Panc1 (cell line): ENCODE measurements at places on chromosomes 4 and X.

DNA sequence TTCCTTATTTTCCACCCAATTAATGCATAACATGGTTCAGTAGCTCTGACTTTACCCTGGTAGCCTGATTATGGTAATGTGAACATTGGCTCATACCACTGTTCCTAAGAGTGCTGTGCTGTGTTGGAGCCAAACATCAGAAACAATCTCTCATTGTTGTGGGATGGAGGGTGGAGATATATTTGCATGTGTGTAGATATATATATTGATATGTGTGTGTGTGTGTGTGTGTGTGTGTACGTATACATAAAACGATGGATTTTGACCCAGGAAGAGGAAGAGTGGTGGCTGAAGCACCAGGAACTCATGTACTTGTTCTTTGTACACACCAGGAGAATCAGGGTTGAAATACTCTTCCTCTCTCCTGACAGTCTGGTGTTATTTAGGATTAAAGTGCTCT lies 247.7 kb downstream of the IL15 start:
- no peak for DNase-seq

- no peak for DNase-seq
Measured at GRCh38 chr4:129561886-129562671, 466.1 kb downstream of the C4orf33 start.

DNA sequence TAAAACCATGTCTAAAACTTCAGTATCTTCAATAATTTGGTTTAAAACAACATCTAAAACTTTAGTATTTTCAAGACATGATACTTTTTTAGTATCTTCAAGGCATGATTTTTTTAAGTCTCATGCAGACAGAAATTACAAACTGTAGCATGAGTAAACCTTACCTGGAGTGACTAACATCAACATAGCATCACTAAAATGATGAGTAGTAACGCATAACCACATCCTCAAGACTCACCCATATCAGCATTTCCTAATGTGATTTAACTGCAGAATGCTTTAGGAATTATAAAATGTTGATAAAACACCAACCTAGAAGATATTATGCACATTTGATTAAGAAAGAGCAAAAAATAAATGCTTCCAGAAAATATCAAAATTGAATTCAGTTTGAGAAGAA lies 19.7 kb upstream of the EDNRA start:
- no peak for DNase-seq

DNA sequence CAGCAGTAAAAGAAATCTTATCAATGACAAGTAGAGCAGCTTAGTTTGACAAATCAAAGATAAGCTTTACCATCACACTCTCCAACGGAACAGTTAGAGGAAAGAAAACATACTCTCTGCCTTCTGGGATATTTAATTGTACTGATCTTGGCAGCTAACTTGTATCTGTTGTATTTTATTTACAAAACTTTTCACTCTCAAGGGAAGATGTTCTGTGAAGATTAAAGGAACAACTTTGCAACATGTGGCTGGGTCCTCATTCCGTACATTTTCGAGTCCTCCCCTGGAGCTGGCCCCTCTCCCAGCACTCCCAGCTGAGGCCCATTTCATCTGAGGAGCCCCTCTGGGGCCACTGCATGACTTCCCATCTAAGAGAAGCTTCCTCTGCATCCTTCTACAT lies 74.4 kb downstream of the RPS3A start:
- DNase-seq, result no peak

- no peak for DNase-seq
Measured at GRCh38 chrX:130413415-130413814, 11.6 kb downstream of the RBMX2 start.

DNA sequence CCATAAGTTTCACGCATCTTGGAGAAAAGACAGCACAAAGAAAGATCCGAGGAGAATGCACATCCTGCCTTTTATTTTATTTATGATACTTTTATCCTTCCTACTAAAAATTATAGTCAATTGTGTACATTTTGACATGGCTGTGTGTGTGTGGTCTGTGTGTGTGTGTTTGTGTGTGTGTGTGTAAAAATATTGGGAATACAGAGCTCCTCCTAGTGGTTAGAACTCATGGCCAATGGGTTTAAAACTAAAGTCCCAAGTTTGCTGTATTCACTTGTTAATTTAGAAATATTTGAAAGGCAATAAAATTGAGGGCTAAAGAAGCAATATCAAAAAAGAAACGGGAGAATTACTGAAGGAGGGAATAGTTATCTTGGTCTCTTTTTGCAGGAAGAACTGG lies 47.5 kb downstream of the NKX6-1 start:
- no peak for DNase-seq

DNA sequence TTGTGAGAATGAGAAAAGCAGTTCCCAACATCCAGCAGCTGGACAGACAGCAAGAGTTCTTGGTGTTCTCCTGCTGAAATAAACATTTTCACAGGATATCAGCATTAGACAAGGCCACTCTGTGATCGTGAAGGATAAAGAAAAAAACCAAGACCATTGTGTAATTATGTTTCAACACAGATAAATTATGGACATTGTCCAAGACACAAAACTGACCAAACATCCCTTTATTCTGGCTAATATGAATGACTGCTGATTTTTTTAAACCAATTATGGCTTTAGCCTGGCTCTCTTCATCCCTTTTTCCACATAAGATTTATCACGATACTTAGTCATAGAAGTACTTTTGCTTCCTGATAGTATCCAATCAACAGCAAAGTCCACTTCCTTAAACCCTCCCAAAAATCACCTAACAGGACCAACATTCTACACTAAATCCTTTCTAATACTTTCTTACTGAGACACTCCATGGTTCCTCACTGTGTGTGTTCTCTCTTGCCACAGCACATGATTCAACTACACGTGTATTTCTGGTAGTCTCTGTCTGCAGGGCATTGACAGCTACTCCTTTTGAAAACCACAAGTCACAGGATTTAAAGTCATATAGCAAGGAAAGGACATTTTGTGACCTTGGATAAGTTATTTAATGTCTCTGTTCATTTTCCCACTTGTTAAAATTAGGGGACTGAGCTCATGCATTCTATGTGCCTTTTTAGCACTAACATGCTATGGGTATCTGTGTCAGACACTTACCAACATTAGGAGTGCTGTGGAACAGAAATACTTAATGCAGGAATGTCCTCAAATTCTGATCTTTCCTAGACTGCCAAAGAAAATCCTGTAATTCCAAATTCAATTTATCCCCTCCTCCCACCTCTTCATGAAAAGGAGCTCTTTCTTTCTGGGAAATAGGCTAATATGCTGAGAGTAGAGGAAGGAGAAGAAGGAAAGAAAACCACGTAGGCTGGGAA lies 137.2 kb upstream of the PGRMC2 start:
- DNase-seq, result no peak

DNA sequence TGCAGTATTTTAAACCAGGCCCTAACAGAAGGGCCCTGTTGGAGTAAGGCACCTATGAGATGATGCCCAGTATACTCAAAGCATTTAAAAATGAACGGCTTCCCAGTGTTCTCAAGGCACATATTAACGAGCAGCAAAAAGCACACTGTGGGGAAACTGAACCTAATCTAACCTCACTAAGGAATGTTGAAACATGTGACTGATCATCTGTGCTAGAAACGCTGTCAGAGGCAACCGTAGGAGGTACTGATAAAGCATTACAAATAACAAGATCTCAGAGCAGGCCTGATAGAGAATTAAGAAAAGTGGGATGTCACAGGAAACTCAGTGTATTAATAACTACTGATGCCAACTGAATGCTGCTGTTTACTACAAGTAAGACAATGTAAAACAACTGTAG lies 24.0 kb downstream of the ASB9 start:
- DNase-seq, result no peak

DNA sequence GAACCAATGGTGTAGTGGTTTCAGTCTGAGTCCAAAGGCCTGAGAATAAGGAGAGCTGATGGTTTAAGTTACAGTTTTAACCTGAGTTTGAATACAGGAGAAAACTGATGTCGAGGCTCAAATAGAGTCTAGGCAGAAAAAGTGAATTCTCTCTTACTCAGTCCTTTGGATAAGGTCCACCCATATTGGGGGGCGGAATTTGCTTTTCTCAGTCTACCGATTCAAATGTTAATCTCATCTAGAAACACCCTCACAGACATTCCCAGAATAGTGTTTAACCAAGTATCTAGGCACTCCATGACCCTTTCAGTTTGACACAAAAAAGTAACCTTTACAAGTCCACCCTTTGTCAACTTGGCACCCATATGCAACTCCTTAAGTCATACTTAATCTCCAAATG lies 216.0 kb downstream of the GRID2 start:
- DNase-seq, result no peak

DNA sequence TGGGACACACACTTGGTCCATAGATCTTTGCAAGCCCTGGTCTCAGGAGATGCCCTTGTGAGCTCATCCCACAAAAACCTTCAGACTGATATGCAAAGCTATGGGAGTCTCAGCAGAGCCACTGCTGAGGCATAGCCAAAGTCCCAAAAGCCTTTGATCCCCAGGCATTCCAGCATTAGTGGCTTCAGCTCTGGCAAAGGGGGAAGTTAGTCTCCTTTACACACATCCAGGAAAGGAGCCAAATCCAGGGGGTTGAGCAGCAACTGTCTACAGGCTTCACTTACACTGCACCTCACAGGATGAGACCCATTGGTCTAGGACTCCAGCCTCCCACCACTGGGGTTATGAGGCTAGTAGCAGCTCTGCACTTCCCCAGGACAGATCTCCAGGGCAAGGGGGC lies 14.0 kb downstream of the PF4 start:
- DNase-seq, result no peak

DNA sequence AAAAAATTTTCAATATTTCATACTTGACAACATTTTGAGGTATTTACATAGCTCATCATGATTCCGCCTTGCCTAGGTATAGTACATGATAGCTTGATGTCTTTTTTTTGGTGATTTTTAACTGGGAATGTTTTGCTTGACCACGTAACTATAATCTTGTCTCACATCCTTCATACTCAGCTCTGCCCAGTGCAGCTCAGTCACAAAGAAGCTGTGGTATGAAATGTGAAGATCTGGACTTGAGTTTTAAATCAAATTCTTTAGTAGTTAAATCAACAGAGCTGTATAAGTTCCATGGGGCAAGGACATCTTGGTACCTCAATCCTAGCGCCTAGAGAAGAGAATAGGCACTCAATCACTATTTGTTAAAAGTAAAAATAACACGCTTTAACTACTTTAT lies 276.3 kb upstream of the DKK2 start:
- DNase-seq, result no peak

GRCh38 chrX:19862634-19863211 lies 24.7 kb downstream of the SH3KBP1 start:
- DNase-seq, result no peak

- DNase-seq, result no peak
Measured at GRCh38 chr4:56755901-56756300, 65.6 kb downstream of the SPINK2 start.

- peak; percentile 18 for DNase-seq
Measured at GRCh38 chrX:38260231-38260630, 39.6 kb upstream of the SRPX start.

DNA sequence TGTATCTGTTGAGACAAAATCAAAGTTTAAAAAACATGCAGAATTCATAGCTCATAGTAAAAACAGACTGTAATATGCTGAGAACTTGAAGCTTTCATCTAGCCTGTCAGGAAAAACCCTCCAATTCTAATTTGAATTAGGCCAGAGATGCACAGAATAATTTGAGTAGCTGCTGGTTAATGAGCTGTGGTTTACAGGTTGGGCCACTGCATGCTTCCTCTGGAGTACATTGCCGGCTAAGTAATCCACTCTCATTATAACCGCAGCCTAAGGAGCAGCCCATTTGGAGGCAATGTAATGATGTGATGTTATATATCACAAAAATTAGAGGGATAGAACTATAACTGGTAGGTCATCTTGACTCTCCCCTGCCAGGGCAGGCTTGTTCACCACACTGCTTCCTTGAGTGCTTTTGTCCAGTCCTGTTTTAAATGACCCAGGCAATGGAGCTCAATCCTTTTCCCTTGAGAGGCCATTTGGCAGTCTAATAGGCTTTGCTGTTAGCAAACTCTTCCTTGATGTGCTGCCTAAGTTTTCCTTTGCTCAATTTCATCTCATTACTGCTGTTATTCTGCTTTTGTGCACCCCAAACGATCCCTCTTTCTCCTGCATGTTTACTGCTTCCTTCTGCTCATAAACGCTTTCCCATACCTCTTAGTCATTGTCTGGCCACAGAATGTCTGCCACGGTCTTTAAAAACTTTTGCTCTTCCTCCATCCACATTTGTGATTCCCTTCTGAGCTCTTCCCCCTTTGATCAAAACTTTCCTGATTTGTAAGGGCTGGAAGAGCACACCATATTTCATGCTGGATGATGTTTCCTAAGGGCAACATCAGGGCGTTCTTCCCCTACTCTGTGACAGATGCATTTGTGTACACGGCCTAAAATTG lies 230.9 kb downstream of the C4orf33 start:
- no peak for DNase-seq

DNA sequence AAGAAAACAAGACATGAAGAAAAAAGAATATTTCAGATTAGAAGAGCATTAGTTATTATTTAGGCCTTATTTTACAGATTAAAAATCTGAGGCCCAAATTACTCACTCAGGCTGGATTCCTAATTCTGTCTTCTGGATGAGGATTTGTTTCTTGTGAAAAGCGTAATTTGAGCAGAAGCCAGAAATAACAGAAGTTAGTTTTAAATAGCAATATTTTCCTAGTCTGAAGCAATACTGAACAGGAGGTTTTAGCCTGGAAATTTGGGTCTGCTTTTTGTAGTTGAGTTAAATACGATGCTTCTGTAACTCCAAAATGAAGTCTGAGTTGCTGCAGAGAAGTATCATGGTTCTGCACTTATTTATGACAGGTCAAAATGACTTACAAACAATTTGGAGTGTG lies 124.9 kb downstream of the RTL3 start:
- no peak for DNase-seq

DNA sequence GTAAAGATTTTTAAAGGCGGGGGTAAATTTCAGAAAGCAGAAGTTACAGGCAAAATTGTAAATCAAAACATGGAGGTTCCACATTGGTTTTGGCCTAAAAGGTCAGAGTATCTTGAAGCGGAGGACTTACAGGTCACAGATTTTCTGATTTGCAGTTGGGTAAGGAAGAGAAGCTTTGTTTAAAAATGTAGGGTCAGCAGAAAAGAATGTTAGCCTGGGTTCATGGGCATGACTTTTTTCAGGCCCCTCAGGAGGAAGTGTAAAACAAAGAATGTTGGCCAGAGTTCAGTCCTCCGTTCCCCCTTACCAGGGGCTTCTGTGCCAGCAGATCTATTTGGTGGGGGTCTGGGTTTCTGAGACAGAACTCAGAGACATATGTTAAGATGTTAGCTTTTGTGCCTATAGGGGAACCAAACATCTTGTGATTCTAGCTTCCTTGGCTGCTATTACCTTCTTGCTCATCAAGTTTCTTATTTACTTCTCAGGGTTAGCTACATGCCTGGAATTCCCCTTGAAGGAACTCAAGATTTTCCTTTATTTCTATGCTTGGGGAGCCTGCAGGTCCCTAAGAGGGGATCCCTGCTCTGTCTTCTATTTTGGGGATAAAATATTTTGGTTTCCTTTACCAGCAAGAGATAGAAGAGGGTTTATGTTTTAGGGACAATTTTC lies 160.3 kb downstream of the ANK2 start:
- DNase-seq, result no peak

GRCh38 chrX:69614886-69615285 lies 1.0 kb upstream of the EDA start:
- DNase-seq, result no peak
